Naive thymus-derived CD8-positive, alpha-beta T cell (primary cell): ENCODE measurements at places on chromosomes 13 and 19. TPM values are rescaled to one million over a fixed set of nuclear protein-coding genes. Genes with fewer than 3 reads are reported as not detected.

ETV2 gene
- total RNA-seq, result 0.55 TPM

FPR3 gene
- total RNA-seq, result 1.4 TPM

AMER2 gene
- not detected for total RNA-seq

SCGB2B2 gene
- 0.82 TPM for total RNA-seq

COX7A1 gene
- not detected for total RNA-seq

ZNF808 gene
- total RNA-seq, result 58.3 TPM

ZNF442 gene
- total RNA-seq, result 7.6 TPM

IFNL1 gene
- total RNA-seq, result not detected

CGB1 gene
- not detected for total RNA-seq

DNA sequence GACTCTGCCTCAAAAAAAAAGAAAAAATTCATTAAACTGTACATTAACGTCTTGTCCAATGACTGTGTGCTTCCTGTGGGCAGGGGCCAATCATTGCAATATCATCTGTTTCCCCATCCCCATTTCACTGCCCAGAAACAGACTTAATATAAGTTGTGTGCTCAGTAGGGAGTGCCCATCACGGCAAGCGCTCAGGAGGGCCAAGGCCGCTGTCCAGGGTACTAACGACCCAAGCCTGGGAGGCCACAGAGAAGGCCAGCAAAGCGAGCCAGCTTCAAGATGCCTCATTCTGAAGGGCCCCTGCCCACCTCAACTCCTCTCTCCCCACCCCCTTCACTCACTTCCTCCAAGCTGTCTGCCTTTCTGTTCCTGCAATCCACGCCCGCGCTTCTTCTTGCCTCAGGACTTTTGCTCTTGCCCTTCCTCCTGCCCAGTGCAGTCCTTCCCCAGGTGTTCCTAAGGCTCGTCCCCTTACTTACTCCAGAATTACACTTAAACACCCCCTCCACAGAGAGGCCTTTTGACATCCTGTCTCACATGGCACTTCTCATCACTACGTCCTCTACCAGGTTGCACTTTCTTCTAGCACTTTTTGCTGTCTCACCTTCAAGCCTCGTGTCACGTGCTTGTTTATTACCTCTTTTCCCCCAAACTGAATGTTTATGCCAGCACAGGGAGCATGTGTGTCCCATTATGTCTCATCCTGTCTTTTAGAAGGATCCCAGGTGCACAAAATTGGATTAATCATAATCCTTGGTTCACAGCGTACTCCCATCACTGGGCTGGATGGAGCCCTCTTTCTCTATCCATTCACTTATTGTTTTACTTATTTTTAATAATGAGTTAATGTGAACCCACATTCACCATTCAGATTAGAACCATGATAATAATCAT lies 11.3 kb upstream of the POU2F2 start:
- DNase-seq, result no peak
- H3K27me3 ChIP-seq, result no peaks in the 10 kb centered on the region
- H3K27ac ChIP-seq, result no peak overlapping the region
- no peaks in the 10 kb centered on the region for H3K36me3 ChIP-seq
- no peak overlapping the region for H3K4me3 ChIP-seq
- peaks cover 28% of the 10 kb centered on the region for H3K4me1 ChIP-seq

GRCh38 chr13:108495646-108496361 lies 133.6 kb upstream of the MYO16 start:
- H3K27me3 ChIP-seq, result peaks cover 41% of the 10 kb centered on the region
- H3K4me3 ChIP-seq, result peak overlapping the region; percentile 71
- DNase-seq, result peak; percentile 12
- H3K36me3 ChIP-seq, result no peaks in the 10 kb centered on the region
- H3K27ac ChIP-seq, result no peak overlapping the region

- H3K27me3 ChIP-seq, result peaks cover 39% of the 10 kb centered on the region
- H3K27ac ChIP-seq, result no peak overlapping the region
- H3K4me1 ChIP-seq, result no peaks in the 10 kb centered on the region
- DNase-seq, result no peak
- H3K4me3 ChIP-seq, result no peak overlapping the region
These were observed 668 bp upstream of the SBK3 start for GRCh38 chr19:55546011-55546410.

DNA sequence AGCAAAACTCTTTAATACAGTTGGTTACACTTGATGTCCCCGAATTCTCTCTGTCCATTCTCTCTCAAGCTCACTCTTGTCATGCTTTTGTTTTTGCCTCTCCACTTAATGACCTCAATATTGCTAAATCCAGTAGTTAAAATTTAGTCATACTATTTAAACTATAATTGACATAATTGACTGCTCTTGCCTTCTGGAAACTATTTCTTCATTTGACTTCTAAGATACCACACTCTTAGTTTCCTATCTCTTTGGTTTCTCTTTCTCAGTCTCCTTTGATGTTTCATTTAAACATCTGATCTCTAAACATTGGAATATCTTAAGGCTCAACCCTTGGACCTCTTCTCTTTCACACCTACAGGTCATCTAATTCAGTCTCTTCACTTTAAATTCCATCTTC lies 211.3 kb downstream of the COG6 start:
- H3K36me3 ChIP-seq, result no peaks in the 10 kb centered on the region
- no peak overlapping the region for H3K27ac ChIP-seq
- peaks cover 2% of the 10 kb centered on the region for H3K4me1 ChIP-seq
- DNase-seq, result no peak
- no peak overlapping the region for H3K4me3 ChIP-seq

- H3K4me1 ChIP-seq, result peaks cover 32% of the 10 kb centered on the region
- H3K4me3 ChIP-seq, result peak overlapping the region; percentile 32
- no peak for DNase-seq
- peak overlapping the region; percentile 95 for H3K27ac ChIP-seq
- H3K27me3 ChIP-seq, result no peaks in the 10 kb centered on the region
These were observed 20.2 kb downstream of the AP1M1 start for GRCh38 chr19:16217716-16218451.

DNA sequence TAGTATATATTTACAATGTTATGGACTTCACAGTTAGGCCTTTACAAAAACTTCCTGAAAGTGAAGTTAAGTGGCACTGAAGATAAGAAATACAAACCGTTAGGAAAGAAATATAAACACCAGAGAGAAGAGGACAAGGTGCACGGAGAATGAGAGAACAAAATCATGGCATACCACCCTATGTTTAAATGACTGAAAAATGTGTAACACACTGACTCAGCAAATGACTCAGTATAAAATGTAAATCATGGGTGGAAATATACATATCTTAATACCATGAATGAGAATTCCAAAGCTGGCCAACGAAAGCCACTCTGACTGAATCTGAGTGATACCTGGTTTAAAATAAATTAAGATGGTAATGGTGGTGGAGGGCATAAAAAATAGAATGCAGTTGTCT lies 260.8 kb downstream of the DNAJC15 start:
- no peak overlapping the region for H3K4me3 ChIP-seq
- no peak for DNase-seq
- H3K36me3 ChIP-seq, result no peaks in the 10 kb centered on the region

DNA sequence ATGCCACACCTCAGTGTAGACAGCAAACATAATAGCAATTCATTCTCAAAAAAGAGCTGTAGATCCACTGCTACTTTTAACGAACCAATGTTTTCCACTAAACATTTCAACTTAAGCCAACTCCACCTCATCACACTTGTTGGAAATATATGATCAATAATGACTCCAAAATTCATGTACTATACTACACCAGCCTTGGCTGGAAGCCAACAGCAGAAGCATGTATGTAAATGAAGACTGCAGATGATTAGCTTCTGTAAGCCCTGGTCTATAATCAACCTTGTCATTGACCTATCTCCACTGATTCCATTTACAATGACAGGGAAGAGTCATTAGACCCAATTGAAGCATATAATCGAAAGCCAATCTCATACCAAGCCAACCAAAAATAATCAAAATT lies 71.7 kb downstream of the STK24 start:
- no peak for DNase-seq
- peaks cover 91% of the 10 kb centered on the region for H3K4me1 ChIP-seq
- H3K4me3 ChIP-seq, result peak overlapping the region; percentile 1
- H3K36me3 ChIP-seq, result no peaks in the 10 kb centered on the region

DNA sequence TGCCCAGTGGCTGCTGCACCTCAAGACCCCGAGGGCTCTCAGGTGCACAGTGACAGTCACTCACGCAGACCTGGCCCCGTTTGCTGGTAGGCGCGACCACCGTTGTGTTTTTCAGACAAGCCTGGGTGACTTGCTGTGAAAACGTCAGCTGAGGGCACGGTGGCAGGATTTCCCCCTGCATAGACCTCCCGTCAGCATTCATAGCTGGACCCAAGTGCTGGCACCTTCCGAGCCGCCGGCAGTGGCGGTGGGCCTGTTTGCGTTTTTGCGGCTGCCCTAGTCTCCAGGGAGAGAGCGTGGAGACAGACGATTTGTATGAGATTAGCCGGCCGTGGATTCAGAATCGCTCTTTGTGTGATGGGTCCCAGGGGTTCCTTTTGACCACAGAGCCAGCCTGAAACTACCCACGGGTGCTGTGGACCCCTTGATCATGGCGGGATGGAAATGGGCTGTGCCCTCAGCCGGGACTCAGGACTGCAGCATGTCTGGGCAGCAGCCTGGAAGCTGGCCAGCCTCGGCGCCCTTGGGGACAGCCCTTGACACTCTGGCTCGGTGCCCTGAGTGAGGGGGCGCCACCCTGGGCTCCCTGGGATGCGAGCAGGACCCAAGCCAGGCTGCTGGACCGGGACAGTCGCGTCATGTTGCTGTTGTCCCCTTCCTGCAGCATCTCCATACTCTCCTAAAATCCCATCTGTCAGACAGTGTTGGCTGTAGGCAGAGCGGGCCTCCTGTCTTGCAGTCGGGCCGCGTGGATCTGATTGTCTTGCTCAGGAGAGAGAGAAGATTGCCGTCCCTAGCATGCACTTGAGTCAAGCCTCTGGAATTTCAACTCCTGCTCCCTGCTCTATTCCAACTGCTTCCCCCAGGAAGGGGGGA lies 8.6 kb downstream of the KDM4B start:
- H3K36me3 ChIP-seq, result peaks cover 22% of the 10 kb centered on the region
- H3K4me1 ChIP-seq, result peaks cover 49% of the 10 kb centered on the region

DNA sequence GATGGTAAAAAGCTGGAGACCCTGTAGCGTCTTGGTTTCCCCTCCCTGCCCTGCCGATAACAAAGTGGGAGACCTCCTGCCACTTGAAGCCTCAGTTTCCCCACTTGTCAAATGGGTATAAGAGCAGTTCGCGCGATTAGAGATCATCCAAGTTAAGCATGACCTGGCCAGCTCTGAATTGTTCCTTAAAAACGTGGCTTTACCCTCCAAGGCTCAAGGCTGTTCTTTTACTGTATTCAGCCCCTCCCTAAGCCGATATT lies 421 bp downstream of the TNPO2 start:
- peak overlapping the region; percentile 92 for H3K4me3 ChIP-seq
- H3K27me3 ChIP-seq, result no peaks in the 10 kb centered on the region
- peak overlapping the region; percentile 93 for H3K27ac ChIP-seq
- no peak for DNase-seq

- H3K27ac ChIP-seq, result peak overlapping the region; percentile 40
- H3K4me1 ChIP-seq, result peaks cover 10% of the 10 kb centered on the region
- H3K4me3 ChIP-seq, result peak overlapping the region; percentile 68
- H3K36me3 ChIP-seq, result no peaks in the 10 kb centered on the region
- no peak for DNase-seq
- H3K27me3 ChIP-seq, result peaks cover 1% of the 10 kb centered on the region
These were observed 44.8 kb upstream of the ALOX5AP start for GRCh38 chr13:30690282-30691188.

GRCh38 chr19:53657778-53658177 lies 26.0 kb downstream of the DPRX start:
- DNase-seq, result no peak
- no peak overlapping the region for H3K4me3 ChIP-seq
- H3K27me3 ChIP-seq, result no peaks in the 10 kb centered on the region
- no peak overlapping the region for H3K27ac ChIP-seq
- H3K36me3 ChIP-seq, result peaks cover 7% of the 10 kb centered on the region
